ENCODE measurements at places on chromosomes 11 and 22.
A peak's percentile ranks its signal among the peaks of the same experiment; 100 is the strongest.

DNA sequence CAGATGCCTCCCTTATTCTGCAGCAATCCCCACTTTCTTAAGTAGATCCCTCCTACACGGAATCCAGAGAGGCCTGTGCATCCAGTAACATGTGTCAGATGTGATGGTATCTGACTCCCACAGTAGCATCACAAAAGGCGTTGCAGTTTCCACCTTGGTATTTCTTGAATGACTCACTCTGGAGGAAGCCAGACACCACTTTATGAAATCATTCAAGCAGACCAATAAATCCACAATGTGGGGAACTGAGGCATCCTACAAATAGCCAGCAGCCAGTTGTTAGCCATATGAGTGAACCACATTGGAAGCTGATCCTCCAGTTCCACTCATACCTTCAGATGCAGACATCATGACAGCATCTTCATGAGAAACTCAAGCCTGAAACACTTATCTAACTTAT, 798.1 kb downstream of the OPCML start:
- DNase-seq = no peak

- no peak for DNase-seq
These were observed 70.4 kb upstream of the ARHGAP20 start for GRCh38 chr11:110782616-110783015.

- no peak for DNase-seq
These were observed 58.5 kb downstream of the LRRC74B start for GRCh38 chr22:21104126-21104691.

DNA sequence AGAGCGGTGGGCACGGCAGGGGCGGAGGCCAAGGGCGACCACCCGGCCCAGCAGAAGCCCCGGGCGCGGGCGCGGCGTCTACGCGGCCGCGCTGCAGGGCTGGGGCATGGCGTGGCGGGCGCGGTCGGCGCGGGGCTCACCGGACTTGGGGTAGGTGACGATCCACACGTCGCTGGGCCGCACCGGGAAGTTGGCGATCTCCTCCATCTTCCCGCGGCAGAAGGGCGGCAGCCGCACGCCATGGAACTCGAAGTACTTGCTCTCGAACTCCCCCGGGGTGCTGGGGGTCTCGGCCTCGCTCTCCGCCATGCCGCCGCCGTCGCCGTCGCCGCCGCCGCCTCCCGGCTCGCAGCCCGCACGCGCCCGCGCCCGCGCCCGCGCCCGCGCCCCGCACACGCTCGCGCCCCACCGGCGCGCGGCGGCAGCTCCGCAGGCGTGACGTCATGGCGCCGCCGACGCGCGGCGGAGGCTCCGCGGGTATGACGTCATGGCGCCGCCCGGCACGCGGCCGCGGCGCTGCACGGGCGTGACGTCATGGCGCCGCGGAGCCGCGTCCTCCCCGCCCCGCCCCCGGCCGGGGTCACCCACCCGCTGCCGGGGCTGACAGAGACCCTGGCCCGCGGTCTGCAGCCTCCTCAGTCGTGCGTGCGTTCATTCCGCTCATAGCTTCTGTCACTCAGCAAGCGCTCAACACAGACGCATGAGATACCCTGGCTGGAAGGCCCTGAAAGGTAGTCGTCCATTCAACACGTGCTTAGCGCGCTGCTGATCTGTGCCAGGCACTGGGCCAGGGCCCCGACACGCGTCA, at the start of gene SULT4A1:
TSS of gene SULT4A1 (minus strand) at position 440 of the 808 bp plus-strand sequence. CDS start at position 309, 131 bp downstream.
- DNase-seq = peak; percentile 83

- DNase-seq = no peak
These were observed 25.6 kb downstream of the PGA5 start for GRCh38 chr11:61266602-61267001.

DNA sequence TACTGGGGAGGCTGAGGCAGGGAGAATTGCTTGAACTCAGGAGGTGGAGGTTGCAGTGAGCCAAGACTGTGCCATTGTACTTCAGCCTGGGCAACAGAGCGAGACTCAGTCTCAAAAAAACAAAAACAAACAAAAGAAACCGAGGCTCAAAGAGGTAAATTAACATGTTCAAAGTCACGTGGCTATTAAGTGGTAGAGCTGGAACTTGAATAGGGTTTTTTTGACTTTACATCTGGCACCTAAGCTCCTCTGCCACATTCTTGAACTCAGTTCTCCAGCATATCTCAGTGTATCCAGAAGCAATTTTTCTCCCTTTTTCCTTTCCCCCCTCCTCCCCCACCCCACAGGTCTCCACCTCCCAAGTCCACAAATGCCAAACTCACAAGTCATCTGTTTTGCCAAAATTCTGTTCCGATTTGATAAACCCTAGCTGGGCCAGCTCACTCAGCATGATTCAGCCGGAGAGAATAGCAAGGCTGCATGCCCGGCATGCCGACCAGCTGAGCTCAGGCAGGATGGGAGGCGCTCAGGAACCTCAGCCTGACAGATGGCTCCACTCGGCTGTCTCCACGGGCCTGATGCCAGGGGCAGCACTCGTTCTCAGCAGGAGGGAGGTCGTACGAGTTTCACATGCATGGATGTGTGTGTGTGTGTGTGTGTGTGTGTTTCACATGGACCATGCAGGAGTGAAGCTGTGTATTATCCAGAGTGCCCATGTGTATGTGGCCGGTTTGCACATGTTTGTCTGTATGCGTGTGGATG, 63.2 kb upstream of the RRAS2 start:
- DNase-seq = peak; percentile 96

DNA sequence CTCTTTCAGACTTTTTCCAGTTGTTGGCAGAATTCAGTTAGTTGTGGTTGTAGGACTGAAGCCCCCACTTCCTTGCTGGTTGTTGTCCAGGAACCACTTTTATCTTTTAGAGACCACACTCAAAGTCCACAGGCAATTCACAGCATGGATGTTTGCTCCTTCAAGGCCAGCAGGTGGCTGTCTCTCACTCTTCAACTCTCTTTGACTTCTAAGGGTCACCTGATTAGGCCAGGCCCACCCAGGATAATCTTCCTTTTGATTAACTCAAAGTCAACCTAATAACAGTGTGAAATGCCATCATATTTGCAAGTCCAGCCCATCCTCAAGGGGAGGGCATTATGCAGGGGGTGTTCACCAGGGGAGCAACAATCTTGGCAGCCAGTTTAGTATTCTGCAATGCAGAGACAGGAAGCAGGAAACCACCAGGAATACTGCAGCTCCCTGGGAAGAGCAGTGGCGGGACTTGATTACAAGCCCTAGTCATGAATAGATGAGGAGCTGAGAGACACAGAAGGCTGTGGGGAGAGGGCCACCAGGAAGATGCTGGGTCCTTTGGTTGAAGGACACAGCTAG, 52.4 kb downstream of the LRRC74B start:
- no peak for DNase-seq

DNA sequence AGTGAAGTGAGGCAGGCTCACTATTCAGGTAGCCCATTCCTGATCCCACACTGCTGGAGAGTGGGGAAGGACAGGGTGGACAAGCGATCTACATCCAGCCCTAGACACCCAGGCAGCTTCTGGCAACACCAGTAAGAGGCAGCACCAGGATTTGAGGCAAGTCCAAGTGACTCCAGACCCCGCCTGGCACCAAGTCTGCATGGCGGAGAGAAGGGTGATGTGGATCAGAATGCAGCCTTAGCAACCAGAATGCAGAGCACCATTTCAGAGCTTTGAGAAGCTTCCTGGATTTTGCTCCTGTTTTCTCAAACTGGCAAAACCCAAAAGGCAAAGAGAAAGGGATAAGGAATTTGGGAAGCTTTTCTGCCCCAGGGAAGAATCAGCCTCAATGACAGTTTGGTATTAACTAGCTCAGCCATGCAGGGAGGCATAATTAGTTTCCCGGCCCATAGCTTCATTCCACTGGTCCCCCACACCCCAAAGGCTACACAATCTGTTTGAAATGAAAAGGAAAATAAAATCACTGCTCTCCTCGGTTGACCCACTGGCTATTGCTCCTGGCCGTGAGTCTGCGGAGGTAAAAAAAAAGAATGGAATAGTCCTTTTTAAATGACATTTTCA, 17.3 kb downstream of the GALNT18 start:
- DNase-seq = no peak

DNA sequence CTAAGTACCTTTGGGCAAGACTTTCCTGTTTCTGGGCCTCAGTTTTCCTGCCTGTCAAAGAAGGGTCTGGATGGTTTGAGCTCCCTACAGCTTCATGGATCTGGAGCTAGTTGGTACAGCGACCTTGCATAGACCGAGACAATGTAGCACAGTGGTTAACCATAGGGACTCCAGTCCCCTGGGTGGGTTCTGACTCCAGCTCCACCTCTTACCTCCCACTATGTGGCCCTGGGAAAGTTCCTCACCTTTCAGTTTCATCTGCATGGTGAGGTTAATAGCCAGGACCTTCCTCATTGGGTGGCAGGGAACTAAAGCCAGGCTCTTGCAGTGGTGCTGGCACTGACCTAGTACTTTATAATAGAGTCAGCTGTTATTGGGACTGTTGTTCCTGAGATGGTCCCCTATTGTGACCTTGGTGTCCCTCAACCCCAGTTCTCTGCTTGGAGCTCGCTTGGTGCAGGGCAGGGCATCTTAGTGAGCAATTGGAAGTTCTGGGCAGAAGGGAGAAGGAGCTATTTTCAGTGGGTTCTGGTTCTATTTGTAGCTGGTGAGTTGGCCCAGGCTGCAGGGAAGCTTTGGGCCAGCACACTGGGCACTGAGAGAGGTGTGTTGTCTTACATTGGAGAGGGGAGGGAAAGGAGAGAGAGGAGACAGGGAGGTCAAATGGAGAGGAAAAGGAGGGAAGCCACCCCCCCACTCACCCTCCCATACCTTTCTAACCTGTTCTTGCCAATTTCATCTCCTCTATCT, 10.7 kb upstream of the MTMR3 start:
- DNase-seq = peak; percentile 10

DNA sequence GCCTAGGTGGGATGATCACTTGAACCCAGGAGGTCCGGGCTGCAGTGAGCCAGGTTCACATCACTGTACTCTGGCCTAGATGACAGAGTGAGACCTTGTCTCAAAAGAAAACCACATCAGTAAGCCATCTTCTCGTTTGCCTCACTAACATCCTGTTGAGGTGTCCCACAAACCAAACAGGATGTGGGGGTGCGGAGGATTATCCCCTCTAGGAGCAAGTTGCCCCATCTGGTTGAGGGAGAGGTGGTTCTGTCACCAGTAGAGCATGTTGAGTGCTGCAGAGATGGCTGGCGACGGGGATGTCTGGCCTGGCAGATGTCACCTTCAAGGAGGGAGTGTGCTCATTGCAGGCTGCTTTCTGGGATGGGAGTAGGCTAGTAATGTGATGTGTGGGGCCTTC, 72.4 kb downstream of the ZNRF3 start:
- no peak for DNase-seq

- peak; percentile 65 for DNase-seq
These were observed 483 bp upstream of the HYLS1 start for GRCh38 chr11:125886997-125887372.

DNA sequence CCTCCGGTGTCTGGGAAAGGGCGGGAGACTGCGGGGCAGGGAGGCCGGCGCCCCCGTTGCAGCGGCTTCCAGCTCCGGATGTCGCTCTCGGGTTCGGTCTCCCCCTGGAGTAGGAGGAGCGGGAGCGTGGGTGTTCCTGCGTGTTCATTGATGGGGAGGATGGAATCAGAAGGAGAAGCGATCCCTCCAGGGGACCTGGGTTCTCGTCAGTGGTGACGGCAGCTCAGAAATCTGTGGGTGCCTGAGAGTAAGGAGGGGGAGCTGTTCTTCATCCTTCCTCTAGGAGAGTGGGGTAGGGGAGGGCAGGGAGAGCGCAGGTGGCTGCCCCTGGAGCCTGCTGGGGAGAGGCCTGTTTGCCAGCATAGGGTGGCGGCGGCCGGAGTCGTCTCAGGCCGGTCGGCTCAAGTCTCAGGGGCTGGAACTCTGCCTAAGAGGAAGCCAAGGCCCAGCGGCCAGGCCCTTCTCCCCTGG, 1.1 kb downstream of the UBASH3B start:
- peak; percentile 76 for DNase-seq

GRCh38 chr11:111762981-111763643, 3.1 kb downstream of the PPP2R1B start:
- no peak for DNase-seq

- no peak for DNase-seq
These were observed 384.5 kb upstream of the KIRREL3 start for GRCh38 chr11:127385071-127385470.

DNA sequence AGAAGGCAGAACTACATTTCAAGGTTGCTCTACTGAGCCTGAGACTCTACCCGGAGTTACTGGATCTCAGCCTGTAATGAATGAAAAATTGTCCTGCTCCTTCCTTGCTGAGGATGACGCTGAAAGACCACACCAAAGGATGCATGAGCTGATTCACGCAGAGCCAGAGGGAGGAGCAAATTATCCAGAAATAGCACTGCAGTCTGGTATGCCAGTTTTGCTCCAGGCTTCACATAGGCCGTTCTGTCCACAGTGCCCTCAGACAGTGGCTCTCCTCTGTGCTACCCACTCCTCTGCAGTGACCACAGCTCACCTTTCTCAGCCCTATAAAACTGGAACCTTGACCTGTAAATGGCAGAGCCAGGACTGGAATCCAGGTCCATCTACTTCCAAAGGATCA, 79.3 kb upstream of the GALNT18 start:
- no peak for DNase-seq

DNA sequence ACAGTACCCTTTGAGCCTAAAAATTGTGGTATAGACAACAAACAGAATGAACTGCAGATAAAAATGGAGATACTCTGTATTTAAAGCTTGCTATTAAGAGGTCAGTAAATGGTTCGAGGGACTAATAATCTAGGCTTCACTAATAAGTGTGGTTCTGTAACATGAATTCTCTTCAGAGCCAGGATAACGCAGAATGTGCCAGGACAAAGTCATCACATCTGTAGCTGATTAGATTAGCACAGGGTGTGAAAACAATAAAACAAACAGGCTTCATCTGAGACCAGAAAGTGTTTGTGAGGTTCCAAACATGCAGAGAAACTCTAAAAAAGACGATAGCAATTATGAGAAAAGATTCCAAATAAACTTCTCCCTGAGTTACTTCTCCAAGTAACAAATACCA, 89.1 kb upstream of the LUZP2 start:
- no peak for DNase-seq

GRCh38 chr11:22920939-22921565, 60.8 kb upstream of the CCDC179 start:
- DNase-seq = peak; percentile 70

DNA sequence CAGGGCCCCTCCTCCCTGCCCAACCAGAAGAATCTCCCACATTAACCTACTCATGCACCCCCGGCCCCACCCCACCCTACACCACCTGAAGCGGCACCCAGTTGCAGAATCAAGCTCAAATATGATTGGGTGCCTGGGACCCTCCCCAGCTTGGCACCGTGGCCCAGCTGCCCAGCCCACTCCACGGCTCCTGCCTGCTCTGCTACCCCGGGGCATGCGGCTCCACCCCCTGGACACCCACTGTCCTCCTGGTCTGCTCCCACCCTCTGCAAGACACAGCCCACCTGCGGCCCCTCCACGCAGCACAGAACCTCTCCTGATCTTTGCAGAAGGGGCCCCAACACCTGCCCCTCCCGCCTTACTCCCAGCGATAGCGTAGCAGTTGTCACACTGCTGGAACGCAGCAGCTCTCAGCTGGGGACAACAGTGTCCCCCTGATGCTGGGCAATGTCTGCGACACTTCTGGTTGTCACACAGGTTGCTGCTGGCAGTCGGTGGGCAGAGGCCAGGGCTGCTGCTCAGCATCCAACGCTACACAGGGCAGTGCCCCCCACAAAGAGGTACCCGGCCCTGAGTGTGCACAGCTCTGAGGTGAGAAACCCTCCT, 32.0 kb upstream of the TESMIN start:
- no peak for DNase-seq

- no peak for DNase-seq
These were observed 111.8 kb upstream of the LMO1 start for GRCh38 chr11:8375460-8375859.

GRCh38 chr22:48740086-48740730, 1087.5 kb downstream of the BRD1 start:
- DNase-seq = no peak

All from eye (tissue), 1 donor.